ENCODE measurements at places on chromosomes 13 and 19. TPM values are rescaled to one million over a fixed set of nuclear protein-coding genes. Genes with fewer than 3 reads are reported as not detected.
A peak's percentile ranks its signal among the peaks of the same experiment; 100 is the strongest.

FUT3 gene
- not detected for total RNA-seq

ATP12A gene
- total RNA-seq, result 0.42 TPM

REEP6 gene
- 1.7 TPM for total RNA-seq

GRCh38 chr13:46211116-46211482 is 629 bp upstream of the LRRC63 start:
- H3K4me1 ChIP-seq, result peaks cover 20% of the 10 kb centered on the region
- H3K36me3 ChIP-seq, result no peaks in the 10 kb centered on the region
- no peaks in the 10 kb centered on the region for H3K27me3 ChIP-seq
- H3K27ac ChIP-seq, result peak overlapping the region; percentile 89
- H3K4me3 ChIP-seq, result peak overlapping the region; percentile 99
- DNase-seq, result no peak

DNA sequence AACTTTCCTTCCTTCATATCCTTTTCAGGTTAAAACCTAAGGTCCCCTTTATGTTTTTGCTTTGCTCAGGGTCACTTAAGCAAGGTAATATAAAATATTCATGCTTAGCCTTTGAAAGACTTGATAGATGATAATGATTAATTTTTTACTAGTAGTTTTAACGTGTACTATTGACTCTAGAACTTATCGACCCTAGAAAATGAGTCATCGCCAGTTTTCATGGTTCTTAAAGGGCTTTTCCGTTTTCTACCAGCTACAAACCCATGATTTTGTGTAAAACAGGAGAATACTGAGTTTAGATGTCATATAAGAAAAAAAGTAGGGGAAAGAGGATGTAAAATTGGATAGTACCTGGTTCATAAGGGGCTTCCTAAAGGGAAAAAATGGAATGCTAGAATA is 75.7 kb downstream of the DHRS12 start:
- H3K27ac ChIP-seq, result no peak overlapping the region
- no peaks in the 10 kb centered on the region for H3K27me3 ChIP-seq
- H3K4me1 ChIP-seq, result peaks cover 2% of the 10 kb centered on the region
- DNase-seq, result no peak

- peaks cover 37% of the 10 kb centered on the region for H3K36me3 ChIP-seq
- no peaks in the 10 kb centered on the region for H3K27me3 ChIP-seq
- no peak overlapping the region for H3K4me3 ChIP-seq
- H3K4me1 ChIP-seq, result peaks cover 35% of the 10 kb centered on the region
Observed at GRCh38 chr19:16089010-16089846, 12.9 kb downstream of the TPM4 start.

DNA sequence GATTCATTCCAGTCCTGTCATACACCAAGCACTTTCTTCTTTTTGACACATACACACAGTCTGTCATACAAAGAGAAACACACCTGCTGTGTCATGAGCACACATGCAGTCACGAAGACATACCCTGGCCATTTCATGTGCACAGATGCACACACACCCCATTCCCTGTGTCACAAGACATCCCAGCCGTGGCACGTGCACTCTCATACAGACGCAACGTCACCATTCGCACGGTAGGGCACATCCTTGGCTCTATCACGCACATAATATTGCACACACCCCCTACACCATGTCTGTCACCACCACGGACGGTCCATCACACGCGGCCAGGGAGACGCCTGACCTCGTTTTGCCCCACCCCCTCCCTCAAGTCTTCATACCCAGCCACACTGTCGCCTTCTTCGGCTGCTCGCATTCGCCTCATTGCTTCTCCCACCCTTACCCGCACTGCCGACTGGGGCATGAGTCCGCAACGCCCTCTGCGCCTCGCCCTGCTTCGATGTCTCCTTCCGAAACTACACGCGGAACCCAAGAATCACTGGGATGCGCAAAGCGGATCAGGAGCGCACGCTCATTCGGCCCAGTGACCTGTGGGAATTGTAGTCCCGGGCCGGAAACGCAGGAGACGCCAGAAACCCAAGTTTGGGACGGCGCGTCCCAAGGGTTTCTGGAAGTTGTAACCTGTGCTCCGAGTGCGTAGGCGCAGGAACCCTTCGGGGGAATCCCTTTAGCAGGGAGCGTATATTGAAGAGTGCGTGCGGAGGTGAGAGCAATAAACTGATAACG is 6.8 kb upstream of the ZNF283 start:
- peak overlapping the region; percentile 70 for H3K4me3 ChIP-seq
- DNase-seq, result no peak
- no peak overlapping the region for H3K27ac ChIP-seq
- H3K27me3 ChIP-seq, result peaks cover 53% of the 10 kb centered on the region
- peaks cover 6% of the 10 kb centered on the region for H3K36me3 ChIP-seq

- no peak for DNase-seq
- H3K36me3 ChIP-seq, result no peaks in the 10 kb centered on the region
- H3K4me1 ChIP-seq, result peaks cover 5% of the 10 kb centered on the region
Observed at GRCh38 chr13:45778882-45779281, 72.7 kb downstream of the SIAH3 start.

DNA sequence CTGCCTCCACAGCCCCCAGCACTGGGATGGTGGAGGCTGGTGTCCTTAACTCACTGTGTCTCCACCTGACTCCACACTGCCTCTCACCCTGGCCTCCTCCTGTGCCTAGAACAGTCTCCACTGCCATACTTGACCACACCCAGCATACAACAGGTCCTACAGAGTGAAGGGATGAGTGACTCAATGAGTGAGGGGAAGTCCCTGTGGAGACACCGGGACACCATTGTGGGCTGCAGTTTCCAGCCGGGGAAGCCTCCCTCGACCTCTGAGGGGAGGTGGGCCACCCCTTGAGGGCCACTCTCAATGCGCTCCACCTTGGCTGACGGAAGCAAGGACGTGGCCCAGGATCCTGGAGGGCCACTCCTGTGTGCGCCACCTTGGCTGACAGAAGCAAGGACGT is 2.8 kb upstream of the ZNF135 start:
- peaks cover 14% of the 10 kb centered on the region for H3K4me1 ChIP-seq
- DNase-seq, result no peak
- H3K27me3 ChIP-seq, result peaks cover 12% of the 10 kb centered on the region
- no peak overlapping the region for H3K27ac ChIP-seq
- H3K36me3 ChIP-seq, result peaks cover 7% of the 10 kb centered on the region
- H3K4me3 ChIP-seq, result no peak overlapping the region

DNA sequence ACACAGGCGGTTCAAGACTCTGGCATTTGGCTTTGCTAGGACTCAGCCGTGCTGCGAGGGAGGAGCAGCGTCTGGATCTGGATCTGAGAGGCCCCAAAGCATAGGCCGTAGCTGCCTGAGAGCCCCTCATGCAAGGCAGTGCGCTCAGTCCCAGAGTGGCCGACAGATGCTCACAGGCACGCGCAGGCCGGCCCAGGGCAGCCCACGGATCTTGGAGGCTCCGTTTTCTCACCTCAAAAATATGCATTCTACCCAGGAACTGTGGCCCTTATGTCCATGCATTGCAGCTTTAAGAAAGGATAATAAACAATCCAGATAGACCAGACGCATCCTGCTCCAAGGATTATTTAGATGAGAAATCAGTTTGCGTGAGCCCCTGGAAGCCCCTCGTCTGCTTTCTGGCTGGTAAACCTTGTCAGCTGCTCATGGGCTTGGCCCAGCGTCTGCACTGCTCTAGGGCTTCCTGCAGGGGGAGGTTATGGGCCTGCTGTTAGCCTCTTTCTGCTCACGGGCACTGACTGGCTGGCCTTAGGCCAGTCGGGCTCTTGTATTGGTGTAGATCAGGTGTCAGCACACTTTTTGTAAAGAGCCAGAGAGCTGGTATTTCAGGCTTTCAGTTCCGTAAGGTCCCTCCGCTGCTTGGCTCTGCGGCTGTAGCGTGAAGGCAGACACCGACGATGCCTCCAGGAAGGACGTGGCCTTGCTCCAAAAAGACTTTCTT is 24.2 kb downstream of the TEX29 start:
- DNase-seq, result no peak
- H3K4me3 ChIP-seq, result no peak overlapping the region
- H3K27ac ChIP-seq, result no peak overlapping the region
- H3K4me1 ChIP-seq, result peaks cover 3% of the 10 kb centered on the region

GRCh38 chr13:98415326-98416070 is 161.4 kb downstream of the STK24 start:
- no peak for DNase-seq
- peaks cover 6% of the 10 kb centered on the region for H3K36me3 ChIP-seq
- H3K27me3 ChIP-seq, result peaks cover 24% of the 10 kb centered on the region

DNA sequence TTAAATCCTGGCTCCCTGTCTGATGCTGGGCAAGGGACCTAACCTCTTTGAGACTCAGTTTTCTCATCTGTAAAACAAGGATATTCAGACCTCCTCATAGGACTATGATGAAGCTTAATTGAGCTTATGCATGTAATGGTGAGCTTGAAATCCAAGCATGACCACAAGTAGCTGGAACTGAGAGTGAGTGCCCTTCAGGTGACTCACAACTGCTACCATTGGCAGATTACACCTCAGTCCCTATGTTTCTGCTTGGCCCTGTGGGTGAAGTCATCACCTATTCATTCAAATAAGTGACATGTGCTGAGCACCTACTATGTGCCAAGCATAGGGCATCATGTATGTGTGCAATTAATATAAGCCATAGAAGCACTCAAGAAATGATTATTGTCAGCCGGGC is 25.7 kb downstream of the NOVA2 start:
- H3K4me3 ChIP-seq, result no peak overlapping the region
- H3K4me1 ChIP-seq, result no peaks in the 10 kb centered on the region
- H3K36me3 ChIP-seq, result no peaks in the 10 kb centered on the region
- DNase-seq, result no peak
- peaks cover 31% of the 10 kb centered on the region for H3K27me3 ChIP-seq

DNA sequence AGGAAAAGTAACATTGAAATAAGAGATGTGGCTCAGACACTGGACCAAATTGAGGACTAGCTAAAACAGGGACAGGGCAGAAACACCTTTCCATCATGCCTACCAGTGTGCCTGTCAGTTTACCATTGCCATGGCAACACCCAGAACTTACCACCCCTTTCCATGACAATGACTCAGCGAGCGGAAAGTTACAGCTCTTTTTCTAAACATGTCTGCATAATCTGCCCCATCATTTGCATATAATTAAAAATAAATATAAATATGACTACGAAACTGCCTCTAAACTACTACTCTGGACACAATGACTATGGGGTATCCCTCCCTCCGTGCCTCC is 96.0 kb downstream of the UBL3 start:
- no peak overlapping the region for H3K27ac ChIP-seq
- H3K36me3 ChIP-seq, result no peaks in the 10 kb centered on the region

DNA sequence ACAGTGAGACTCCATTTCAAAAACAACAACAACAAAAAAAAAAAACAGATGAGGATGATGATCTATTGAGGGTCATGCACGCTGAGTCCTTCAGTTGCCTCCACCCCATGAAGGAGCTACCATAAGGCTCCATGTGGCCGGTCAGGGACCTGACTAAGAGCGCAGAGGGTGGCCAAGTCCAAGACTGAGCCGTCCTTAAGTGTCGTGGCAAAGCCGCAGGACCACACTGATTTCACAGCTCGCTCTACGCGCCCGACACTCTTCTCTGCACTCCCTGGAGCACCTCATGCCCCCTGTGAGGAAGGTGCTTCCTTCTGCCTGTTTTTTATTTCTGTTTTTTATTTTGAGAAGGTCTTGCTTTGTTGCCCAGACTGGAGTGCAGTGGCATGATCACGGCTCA is 12.3 kb downstream of the TTYH1 start:
- no peak overlapping the region for H3K27ac ChIP-seq
- no peaks in the 10 kb centered on the region for H3K36me3 ChIP-seq
- peaks cover 9% of the 10 kb centered on the region for H3K4me1 ChIP-seq
- H3K4me3 ChIP-seq, result no peak overlapping the region
- H3K27me3 ChIP-seq, result no peaks in the 10 kb centered on the region

GRCh38 chr13:27298849-27299248 is 28.2 kb downstream of the RASL11A start:
- H3K4me3 ChIP-seq, result no peak overlapping the region
- no peak overlapping the region for H3K27ac ChIP-seq
- H3K36me3 ChIP-seq, result no peaks in the 10 kb centered on the region
- DNase-seq, result no peak

GRCh38 chr13:66765559-66765958 is 464.6 kb downstream of the PCDH9 start:
- H3K4me3 ChIP-seq, result no peak overlapping the region
- no peak overlapping the region for H3K27ac ChIP-seq
- DNase-seq, result no peak
- H3K36me3 ChIP-seq, result peaks cover 11% of the 10 kb centered on the region
- H3K27me3 ChIP-seq, result no peaks in the 10 kb centered on the region

DNA sequence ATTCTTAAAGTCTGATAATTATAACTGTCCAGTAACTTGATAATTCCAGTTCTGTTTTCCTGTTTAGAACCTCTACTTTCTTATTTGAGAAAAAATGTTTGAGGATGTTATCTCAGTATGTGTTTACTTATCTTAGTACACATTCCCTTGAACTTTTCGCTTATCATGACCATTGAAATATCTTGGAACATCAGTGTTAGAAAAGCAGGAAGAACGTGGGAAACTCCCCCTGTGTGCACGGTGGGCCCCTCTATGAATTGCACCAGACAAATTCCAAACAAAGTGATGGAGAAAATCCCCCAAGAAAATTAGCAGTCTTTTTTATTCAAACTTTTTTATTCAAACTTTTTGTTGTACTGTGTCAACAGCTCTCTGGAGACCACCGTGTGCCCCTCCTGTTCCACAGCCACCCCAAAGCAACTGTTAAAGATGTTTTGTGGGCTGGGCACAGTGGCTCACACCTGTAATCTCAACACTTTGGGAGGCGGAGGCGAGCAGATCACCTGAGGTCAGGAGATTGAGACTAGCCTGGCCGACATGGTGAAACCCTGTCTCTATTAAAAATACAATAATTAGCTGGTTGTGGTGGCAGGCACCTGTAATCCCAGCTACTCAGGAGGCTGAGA is 78.3 kb upstream of the PEG3 start:
- H3K36me3 ChIP-seq, result peaks cover 20% of the 10 kb centered on the region
- no peaks in the 10 kb centered on the region for H3K27me3 ChIP-seq
- no peaks in the 10 kb centered on the region for H3K4me1 ChIP-seq
- no peak overlapping the region for H3K4me3 ChIP-seq
- no peak for DNase-seq

- no peak overlapping the region for H3K4me3 ChIP-seq
- no peak for DNase-seq
- H3K27ac ChIP-seq, result no peak overlapping the region
- H3K4me1 ChIP-seq, result peaks cover 6% of the 10 kb centered on the region
- peaks cover 37% of the 10 kb centered on the region for H3K27me3 ChIP-seq
Observed at GRCh38 chr19:55447421-55448174, 4.5 kb upstream of the SHISA7 start.
